ENCODE measurements at places on chromosomes 12 and 14. TPM values are rescaled to one million over a fixed set of nuclear protein-coding genes. Genes with fewer than 3 reads are reported as not detected.

GRCh38 chr14:80575763-80576162 is 364.5 kb upstream of the DIO2 start:
- no peak for DNase-seq

- DNase-seq: peak; percentile 14
Observed at GRCh38 chr12:102053062-102053349, 8.8 kb downstream of the WASHC3 start.

DNA sequence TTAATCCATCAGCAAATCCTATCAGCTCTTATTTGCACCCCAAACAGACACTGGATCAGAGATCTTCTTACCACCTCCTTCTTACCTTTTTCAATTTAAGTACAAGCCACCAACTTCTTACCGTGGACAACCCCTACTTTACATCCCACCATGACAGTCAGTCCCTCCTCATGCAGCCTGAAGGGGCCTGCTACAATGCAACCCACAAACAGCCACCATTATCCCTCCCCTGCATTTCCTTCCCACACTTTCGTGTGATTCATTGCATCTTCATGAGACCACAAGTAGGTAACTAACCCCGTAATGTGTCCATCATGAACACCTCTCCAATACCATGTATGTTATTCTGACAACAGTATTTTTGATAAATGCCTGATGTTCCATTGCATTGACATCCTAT is 108.6 kb downstream of the BCL11B start:
- no peak for DNase-seq

DNA sequence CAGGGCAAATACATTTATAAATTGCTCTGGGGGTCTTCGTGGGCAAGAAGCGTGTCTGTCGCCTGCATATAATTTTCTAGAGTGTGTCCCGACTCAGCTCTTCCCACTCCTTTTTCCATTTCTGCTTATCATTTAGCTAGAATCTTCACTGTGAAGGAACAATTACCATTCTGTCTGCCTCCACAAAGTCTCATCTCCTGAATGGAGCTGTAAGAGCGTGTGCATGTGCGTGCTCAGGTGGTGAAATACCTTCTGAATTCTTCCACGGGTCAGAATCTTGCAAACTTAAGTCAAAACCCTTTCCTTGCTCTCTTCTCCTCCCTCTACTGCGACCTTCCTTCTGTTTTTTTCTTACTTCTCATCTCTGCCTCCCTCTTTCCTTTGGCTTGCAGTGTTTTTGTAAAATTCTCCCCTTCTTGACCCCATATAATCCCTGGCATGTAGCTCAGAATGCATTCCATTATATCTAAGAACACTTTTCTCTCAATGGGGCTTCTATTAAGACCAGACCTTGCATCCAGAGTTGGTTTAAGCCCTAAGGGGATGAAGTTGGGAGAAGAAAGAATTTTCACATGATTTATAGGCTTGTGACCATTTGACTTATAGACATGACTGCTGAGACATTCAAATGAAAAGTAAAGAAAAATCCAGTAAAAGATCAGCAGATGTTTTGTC is 25.0 kb upstream of the GSG1 start:
- DNase-seq: no peak

GRCh38 chr12:44771485-44772021 is 104.6 kb downstream of the NELL2 start:
- no peak for DNase-seq

GRCh38 chr12:29519585-29520182 is 22.2 kb upstream of the OVCH1 start:
- DNase-seq: no peak

DNA sequence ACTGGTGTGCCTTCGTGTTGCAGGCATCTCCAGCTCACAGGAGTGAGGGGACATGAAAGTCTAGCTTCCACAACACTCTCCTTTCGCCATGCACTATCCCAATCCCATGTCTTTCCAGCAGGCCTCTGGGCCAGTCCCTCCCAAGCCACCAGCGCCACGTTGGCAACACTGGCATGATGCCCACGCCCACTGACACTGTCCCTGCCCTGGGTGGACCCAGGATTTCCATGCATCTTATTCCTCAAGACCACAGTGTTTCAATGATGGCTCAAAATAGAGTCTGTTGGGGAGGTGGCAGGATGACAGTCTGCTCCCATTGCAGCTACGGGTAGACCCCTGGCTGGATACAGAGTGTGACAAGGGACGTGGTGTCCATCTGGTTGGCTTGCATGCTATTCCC is 2.3 kb downstream of the SP7 start:
- DNase-seq: no peak

- DNase-seq: no peak
Observed at GRCh38 chr14:98144964-98145363, 1127.0 kb downstream of the BCL11B start.

DNA sequence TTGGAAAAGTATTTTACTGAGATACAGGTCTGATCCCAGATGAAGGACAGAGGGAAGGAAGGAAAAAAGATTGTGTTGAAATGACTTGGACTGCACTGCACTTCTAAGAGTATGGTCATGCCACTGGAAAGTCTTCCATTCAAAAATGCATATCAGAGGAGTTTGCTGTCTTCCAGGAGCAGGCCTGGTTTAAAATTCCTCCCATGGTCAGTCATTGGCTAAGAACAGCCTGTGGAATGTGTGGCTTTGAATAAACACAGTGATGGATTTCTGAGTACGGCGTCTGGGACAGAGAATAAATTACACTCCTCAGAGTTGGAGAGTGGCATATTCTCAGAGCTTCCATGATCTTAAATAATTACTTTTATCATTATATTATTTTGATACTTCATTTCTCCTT is 245.8 kb upstream of the PDZRN4 start:
- DNase-seq: no peak

DNA sequence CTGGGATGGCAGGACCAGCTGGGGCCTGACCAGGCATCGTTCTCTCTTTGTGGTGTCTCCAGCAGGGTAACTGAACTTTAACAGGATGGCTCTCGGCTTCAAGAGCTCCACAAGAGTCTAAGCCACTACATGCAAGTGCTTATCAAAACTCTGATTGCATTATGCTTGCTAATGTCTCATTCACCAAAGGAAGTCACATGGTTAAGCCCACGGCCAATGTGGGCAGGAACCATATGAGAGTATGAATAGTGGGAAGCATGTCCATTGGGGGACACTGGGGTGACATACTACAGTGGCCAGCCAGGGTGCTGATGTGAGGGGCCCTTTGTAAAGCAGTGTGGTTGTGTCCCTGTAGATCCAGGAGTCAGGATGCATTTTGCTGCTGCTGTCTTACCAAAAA is 35.0 kb upstream of the KCNA5 start:
- DNase-seq: no peak

GRCh38 chr14:75724414-75725204 is 63.6 kb downstream of the TTLL5 start:
- no peak for DNase-seq

DNA sequence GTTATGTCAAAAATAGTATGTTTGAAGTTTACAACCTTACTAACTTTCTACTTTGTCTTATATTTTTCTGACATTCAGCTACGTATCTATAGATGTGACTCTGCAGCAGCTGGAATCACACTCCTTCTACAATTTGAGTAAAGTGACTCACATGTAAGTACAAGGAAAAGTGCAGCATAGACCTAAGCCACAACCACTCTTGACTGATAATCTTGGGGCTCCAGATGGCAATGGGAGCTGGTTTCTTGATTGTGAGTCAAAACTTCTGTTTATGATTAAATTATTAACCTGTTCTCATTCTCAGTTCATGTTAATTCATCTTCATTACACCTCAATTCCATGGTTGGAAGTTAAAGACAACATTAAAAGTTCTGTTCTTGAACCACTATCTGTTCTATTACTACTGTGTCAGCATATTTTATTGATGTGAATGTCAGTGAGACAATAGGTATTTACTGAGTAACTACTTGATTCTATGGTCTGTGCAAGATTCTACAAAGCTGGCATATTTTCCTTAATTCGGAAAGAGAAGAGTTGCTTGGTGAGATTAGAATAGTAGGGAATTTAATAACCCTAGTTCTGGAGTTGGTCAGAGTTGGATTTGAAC is 112.9 kb downstream of the TSHR start:
- no peak for DNase-seq

DNA sequence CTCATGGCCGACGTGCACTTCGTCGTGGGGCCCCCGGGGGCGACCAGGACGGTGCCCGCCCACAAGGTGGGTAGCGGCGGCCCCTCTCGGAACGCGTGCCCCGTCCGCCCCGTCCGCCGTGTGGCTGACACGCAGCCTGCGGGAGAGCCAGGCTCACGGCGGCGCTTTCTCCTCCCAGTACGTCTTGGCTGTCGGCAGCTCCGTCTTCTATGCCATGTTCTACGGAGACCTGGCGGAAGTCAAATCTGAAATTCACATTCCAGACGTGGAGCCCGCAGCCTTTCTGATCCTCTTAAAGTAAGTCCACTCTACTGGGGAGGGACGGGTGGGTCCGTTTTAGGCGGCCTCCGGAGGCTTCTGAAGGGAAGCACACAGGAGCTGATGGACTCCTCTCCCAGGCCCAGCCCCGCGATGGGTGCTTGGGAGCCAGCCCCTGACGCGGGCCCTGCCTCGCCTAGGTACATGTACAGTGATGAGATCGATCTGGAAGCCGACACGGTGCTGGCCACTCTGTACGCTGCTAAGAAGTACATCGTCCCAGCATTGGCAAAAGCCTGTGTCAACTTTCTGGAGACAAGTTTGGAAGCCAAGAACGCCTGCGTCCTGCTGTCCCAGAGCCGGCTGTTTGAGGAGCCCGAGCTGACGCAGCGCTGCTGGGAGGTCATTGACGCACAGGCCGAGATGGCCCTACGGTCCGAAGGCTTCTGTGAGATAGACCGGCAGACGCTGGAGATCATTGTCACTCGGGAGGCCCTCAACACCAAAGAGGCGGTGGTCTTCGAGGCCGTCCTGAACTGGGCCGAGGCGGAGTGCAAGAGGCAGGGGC is 1.1 kb downstream of the BTBD6 start:
- peak; percentile 68 for DNase-seq

DNA sequence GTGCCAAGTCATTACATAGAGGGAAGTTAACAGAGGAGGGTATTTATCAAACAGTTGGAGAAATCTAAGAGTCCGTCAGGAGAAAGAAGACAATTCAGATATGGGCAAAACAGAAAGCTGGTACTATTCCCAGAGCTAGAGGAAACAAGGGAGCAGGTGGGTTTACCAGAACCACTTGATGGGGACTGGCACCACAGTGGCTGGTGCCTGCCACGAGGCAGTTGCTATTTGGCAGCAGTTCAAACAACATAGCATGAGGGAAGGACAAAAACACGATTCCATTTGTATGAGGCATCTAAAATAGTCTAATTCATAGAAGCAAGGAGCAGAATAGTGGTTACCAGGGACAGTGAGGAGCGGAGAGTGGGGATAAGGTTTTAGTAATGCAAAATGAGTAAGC is 24.6 kb upstream of the KLRD1 start:
- no peak for DNase-seq

DNA sequence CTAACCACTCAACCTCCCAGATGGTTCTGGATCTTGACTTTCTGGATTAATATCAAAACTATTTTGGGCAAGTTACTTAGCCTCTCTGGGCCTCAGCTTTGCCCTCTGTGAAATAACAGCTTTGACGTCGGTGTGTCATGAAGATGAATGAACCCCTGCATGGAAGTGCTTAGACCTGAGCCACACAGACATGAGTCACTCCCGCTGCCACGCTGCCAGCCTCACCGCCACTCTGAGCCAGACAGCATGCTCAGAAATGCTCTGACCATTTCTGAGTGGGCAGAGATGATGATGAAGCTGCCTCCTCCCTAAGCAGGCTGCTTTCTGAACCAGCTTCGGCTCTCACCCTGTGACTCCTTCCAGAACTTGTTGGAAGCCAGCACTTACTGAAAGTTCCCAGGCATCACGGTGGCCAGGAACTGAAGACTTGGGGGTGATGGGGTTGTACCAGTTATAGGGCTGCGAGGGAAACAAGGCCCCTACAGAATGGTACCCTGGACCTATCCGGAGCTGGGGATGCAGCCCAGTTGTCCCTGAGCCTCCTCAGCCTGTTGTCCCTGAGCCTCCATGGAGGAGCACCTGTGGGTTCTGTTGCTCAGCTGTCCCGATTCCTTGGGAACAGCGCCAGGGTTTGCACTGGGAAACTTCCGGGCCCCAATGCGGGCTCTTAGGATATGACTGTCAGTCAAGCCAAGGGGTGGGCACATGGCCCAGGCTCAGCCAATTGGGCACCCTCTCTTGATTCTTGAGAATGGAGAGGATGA is 2.0 kb upstream of the CCDC197 start:
- peak; percentile 75 for DNase-seq

- no peak for DNase-seq
Observed at GRCh38 chr12:16939871-16940306, 333.9 kb upstream of the LMO3 start.

- DNase-seq: no peak
Observed at GRCh38 chr12:43740511-43741100, 18.0 kb downstream of the PUS7L start.

DNA sequence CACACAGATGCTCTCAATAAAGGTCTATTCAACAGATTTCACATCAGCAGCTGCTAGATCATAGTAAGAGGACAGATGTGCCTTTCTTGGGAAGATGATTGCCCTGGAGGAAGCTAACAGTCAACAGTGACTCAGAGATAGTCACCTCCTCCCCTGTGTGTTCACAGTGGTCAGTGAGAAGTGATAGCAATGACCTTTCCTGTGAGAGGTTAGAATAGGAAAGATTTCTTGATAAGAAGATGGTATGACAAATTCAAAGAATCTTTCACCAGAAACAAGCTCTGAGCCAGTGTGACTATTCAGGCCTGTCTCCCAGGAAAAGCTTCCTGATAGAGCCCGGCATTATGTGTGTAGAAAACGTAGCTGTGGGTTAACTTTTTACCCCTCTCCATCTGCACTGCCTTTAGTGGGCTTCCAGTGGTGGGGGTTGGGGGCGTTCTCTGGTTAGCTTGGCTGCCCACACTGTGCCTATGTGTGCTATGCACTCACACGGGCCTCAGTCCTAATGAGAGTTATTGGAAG is 66.4 kb upstream of the ARHGAP5 start:
- no peak for DNase-seq

GRCh38 chr14:29310757-29311156 is 544.2 kb downstream of the FOXG1 start:
- DNase-seq: no peak

Gene ACVR1B
- polyA plus RNA-seq: 15.2 TPM

Gene COX8C
- polyA plus RNA-seq: 0.32 TPM

Gene BMP4
- polyA plus RNA-seq: 8.0 TPM

Gene ENDOU
- 0.45 TPM for polyA plus RNA-seq

Gene PLBD1
- polyA plus RNA-seq: 12.7 TPM

Gene WNT1
- not detected for polyA plus RNA-seq

Gene PZP
- polyA plus RNA-seq: 0.36 TPM

Gene SDR9C7
- 0.05 TPM for polyA plus RNA-seq

Gene BAZ2A
- 30.2 TPM for polyA plus RNA-seq

Gene RTN1
- 1.1 TPM for polyA plus RNA-seq
